ENCODE measurements at places on chromosomes 7 and 10.

- peak; percentile 47 for DNase-seq
Observed at GRCh38 chr10:62046522-62047227, 145.2 kb downstream of the ARID5B start.

DNA sequence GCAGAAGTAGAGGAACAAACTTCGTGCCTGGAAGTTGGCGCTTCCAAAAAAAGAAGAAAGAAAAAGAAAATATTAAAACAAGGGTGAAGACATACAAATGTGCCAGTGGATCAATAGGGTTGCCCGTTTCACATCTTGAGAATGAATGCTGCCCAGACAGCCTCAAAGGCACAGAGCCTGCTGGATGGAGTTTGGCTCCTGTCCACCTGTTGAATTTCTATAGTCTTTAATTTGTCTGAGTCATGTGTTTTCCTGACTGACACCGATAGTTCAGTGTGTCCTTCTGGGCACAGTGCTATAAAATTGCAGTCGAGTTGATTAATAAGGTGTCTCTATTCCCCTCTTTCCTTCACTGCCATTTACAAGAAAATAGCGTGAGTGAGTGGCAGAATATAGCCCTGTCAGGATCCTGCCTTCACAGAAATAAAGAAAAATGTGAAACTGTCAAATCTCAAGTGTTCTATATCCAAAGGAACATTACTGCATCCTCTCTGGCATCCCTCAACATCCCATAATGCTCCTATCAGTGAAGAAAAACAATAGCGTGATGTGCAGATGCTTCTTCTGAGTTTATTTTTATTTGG is 471.3 kb upstream of the AUTS2 start:
- no peak for DNase-seq

DNA sequence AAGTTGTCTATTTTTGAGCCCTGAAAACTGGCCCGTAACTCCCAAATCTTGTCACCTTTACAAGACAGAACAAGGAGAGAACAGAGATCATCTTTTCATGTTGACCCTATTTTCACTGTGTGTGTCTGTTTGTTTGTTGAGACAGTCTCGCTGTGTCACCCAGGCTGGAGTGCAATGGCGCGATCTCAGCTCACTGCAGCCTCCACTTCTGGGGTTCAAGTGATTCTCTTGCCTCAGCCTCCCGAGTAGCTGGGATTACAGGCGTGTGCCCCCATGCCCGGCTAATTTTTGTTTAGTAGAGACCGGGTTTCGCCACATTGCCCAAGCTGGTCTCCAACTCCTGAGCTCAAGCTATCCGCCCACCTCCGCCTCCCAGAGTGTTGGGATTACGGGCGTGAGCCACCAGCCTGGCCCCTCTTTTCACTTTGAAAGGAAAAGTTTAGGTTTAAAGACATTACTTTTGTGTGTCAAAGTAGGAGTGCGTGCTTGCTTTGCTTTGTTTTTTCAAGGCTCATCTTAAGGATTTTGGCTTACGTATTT is 32.1 kb downstream of the FOXK1 start:
- no peak for DNase-seq

- DNase-seq, result peak; percentile 88
Observed at GRCh38 chr10:31318382-31318853, 598 bp upstream of the ZEB1 start.

DNA sequence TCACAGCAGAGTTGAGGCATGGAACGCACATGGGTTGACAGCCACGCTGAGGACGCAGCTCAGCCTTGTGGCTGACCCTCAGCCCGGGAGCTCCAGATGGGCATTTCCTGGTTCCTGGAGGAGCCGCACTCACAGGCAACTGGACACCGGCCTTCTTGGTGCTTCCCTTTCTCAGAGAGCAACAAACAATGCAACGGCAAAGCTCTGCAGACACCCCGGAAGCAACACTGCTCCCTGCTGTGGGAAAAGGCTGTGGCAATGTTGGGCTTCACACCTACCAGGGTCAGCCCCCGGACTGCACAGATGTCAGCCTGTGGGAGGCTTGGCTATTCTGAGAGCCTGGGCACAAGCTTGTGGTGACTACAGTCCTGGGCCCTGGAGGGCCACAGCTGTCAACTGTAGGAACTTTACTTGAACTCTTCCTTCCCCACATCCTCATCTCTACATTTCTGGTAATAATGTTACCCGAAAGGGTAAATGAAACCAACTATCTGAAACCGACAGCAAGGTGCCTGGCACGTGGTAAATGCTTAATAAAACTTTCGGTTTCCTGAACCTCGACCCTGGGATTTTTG is 597.5 kb upstream of the MKI67 start:
- DNase-seq, result no peak

- no peak for DNase-seq
Observed at GRCh38 chr7:17380736-17381662, 82.5 kb downstream of the AHR start.

GRCh38 chr10:110420401-110421193 is 77.1 kb upstream of the DUSP5 start:
- no peak for DNase-seq

- DNase-seq, result no peak
Observed at GRCh38 chr10:46227571-46227935, 59.2 kb upstream of the ANTXRL start.

DNA sequence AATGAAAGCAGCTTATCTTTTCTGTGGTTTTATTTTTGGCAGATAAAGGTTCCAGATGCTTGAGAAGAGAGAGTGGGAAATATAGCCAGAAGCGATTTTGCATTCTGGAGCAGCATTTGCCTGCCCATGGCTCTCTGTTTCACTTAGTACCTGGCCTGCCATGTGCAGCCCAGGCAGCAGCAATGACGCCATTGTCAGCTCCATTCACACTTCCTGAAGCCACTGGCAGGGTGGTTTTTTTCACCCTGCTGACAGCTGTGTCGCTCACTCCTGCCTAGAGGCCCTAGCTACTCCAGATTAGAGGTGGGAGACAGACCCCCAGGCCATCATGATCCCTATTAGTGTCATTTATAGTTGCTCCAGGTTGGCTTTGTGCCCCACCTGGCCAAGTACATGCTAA is 30.1 kb upstream of the NEUROD6 start:
- DNase-seq, result no peak

- DNase-seq, result no peak
Observed at GRCh38 chr7:55474944-55475854, 97.1 kb downstream of the VOPP1 start.

DNA sequence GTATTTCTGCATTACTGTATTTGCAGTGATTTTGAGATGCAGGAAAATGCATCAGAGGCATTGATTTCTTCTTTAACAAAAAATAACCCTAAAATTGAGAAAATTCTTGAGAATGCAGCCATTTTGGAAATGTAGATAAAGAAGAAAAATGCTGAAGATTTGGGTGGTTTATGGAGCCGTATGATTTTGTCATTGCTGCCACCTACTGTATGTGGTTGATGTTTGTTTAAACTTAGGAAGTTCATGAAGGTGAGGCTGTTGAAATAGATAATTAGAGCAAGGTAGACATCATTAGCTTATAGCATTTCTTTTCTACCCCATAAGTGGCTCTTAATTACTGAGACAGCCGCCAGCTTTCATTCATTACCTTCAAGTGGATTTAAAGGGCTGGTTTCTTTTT is 92.1 kb upstream of the SAMD8 start:
- DNase-seq, result peak; percentile 71

GRCh38 chr10:112221545-112221944 is 38.0 kb upstream of the GPAM start:
- no peak for DNase-seq

DNA sequence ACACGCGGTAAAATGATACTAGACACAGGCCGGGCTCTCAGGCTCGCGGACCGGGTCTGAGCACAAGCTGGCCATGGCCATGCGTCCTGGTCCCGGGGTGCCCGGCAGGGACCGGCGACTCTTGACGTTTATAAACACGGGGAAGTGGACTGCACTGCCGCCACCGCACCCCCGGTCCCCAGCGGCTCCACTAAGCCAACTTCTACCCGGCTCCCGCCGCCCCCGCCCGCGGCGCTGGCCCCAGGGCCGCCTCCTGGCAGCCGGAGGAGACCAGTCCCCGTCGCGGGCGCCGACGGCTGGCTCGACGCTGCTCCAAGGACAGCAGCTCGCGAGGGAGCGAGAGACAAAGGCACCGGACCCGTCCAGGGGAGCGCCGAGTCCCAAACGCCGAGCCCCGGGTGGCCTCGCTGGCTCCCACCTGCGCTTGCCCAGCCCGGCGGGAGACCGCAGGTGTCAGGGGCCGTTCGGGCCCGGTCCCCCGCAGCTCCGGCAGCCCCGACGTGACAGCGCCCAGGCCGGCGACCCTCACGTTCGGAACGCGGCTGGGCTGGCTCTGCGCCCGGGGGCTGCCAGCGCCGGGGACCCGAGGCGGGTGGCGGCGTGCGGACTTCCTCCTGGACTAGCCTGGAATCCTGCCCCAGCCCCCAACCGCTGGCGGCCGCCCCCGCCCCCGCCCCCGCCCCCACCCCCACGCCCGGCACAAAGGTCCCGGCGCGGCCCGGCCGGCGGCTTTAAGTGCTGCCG is 517 bp downstream of the ITGB1 start:
- DNase-seq, result peak; percentile 57

DNA sequence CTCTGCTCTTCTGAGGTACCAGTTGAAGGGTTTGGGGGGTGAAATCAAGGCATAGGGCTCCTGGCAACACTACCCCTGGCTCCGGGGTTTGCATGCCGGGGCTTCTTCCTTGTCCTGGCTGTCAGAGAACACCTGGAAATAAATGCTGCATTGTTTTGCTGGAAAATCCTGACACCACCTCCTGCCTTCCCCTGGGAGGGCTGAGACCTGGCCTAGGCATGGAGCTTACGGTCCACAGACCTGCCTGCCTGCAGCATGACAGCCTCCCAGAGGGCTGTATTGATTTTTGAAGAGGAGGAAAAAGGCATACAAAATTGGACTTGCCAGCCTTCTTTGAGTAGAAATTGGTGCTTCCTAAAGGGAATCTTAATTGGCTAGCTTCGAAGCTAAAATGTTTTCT is 227.1 kb downstream of the MGMT start:
- no peak for DNase-seq

DNA sequence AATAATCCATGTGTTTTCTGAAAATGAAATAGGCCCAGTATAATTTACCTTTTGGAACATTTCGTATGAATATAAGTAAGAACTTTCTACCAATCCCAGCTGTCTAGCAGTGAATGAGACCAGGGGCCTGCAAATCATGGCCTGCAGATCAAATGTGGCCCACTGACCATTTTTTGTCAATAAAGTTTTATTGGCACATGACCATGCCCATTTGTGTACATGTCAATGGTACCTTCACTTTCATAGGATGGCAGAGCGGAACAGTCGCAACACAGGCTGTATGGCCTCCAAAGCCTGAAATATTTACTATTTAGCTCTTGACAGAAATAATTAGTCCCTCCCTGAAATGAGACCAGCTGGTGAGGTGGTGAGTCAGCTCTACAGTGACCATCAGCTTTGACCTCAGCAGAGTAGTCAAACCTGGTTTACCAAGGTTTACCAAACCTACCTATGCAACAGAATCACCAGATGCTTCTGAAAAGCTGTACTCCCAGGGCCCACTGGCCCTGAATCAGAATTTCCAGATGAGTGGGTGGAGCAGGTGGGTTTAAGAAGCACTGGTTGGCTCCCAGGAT is 13.8 kb upstream of the C10orf90 start:
- DNase-seq, result no peak

GRCh38 chr7:71769326-71769725 is 637.4 kb downstream of the GALNT17 start:
- DNase-seq, result no peak

GRCh38 chr7:118054529-118054928 is 129.4 kb upstream of the LSM8 start:
- no peak for DNase-seq

GRCh38 chr10:86967481-86967941 is 771 bp upstream of the ADIRF start:
- no peak for DNase-seq

DNA sequence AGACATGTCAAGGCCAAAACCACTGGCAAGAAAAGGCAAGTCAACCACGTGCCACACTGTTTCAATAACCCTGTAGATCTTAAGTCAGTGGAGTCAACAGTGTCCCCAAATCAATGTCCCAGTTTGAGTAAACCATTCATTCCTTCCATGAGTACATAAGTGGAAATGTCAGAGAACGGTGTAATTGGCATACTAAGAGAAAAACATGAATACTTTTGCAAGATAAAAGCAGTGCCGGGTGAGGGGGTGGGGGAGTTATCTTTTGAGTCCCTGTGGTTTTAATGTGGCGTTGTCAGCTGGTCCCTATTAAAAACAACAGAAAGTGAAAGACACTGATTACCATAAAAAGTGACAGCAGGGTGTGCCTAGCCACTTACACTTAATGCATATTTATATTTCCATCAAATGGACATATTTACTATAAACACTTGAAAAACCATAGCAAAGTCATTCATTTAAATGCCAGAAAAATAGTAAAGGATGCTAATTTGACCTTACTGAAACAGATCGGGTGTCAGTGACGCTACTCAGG is 37.8 kb downstream of the RSU1 start:
- DNase-seq, result no peak

DNA sequence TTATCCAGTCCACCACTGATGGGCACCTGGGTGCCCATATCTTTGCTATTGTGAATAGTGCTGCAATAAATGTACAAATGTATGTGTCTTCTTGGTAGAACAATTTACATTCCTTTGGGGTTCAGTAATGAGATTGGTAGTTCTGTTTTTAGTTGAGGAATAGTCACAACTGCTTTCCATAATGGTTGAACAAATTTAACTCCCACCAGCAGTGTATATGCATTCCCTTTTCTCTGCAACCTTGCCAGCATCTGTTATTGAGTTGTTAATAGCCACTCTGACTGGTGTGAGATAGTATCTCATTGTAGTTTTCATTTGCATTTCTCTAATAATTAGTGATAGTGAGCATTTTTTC is 27.8 kb downstream of the COA1 start:
- no peak for DNase-seq

GRCh38 chr7:120272261-120272660 is 714 bp upstream of the KCND2 start:
- DNase-seq, result peak; percentile 65

- DNase-seq, result no peak
Observed at GRCh38 chr7:4745265-4745919, 30.0 kb upstream of the AP5Z1 start.

- no peak for DNase-seq
Observed at GRCh38 chr7:155414547-155415492, 43.1 kb upstream of the EN2 start.

DNA sequence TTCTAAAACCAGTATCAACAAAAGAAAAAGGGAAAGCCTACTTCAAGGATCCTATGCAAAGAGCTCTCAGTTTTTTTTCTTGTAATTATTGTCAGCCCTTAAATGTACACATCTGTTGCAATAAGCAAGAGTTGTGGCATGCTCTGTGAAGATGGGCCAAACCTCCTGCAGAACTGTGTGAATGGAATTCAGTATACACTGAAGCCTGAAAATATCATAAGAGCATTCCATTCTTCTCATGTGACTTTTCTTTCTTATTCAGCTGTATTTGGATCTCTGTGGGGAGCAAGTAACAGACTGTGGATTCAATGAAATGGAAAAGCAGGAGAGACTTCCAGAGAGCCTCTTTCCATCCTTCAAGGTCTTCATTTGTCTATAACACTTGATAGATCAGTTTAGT is 130.7 kb downstream of the SAMD9 start:
- DNase-seq, result no peak

Data from Kasumi-1 (cell line).